ENCODE measurements at places on chromosomes 1 and 21.

DNA sequence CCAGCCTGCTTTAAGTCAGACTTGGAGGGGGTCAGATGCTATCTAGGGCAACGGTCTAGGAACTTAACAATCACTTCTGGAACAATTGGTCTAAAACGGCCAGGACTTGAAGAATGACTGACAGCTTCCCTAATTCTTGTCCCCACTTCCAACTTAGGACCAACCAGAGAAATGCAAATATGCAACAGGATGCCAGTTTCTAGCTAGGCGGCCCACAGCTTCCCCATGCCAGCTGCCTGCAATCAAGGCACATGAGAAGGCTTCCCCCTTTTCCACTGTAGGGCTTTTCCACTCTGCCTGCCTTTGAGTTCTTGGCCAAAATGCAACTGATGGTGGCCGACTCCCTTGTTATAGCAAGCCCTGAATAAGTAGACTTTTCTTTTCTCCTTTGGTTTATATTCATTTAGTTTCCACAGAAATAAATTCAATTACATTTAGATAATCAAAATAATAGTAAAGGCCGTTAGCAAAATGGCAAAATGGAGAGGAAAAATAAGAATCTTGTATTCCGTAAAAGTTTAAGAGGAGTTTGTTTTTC lies 80.9 kb downstream of the BACH1 start:
- no peak for DNase-seq

- DNase-seq, result no peak
Observed at GRCh38 chr1:178238722-178239510, 145.0 kb downstream of the RASAL2 start.

DNA sequence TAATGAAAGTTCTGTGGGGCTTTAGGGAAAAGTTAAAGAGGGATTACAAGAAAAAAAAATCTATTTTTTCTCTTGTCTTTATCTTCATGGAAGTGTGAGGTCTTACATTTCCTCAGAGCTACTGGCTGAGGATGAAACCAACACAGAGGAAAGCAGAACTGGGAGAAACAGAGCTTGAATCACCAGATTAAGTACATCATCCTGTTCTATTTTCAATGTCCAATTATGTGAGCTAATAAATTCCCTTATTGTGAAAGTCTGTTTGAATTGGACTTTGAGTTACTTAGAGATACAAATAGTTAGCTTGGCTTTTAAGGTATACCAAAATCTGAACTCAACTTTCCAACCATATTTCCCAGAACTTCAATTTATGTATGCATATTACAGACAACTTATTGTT lies 69.2 kb downstream of the LPGAT1 start:
- no peak for DNase-seq

GRCh38 chr1:53246261-53247134 lies 8.2 kb upstream of the MAGOH start:
- DNase-seq, result no peak

DNA sequence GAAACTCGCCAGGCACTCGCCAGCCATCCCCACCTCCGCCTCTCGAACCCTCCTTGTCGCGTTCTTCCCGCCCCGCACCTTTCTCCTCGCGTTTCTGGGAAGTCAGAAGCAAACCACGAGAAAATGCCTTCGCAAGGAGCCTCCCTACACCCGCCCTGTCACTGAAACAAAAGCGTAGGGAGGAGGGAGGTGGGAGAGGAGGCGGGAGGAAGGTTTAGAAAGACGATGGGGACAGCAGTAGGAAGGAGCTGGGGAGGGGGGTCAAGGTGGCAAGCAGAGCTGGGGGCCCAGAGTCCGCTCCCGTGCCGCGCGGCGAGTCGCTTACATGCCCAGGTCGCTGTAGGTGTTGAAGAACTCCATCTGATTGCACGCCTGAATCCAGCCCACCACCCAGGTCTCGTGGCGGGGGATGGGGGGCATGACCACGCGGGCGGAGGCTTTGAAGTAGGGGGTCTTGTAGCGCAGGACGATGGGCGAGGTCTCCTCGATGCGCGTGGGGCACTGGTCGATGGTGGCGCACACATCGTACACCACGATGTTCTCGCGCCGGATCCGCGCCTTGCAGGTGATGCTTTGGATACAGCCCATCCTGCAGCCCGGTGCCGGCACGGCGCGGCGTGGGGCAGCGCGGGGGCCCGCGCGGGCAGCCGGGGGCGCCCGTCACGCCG lies 1.0 kb downstream of the FAM78B start:
- DNase-seq, result no peak

DNA sequence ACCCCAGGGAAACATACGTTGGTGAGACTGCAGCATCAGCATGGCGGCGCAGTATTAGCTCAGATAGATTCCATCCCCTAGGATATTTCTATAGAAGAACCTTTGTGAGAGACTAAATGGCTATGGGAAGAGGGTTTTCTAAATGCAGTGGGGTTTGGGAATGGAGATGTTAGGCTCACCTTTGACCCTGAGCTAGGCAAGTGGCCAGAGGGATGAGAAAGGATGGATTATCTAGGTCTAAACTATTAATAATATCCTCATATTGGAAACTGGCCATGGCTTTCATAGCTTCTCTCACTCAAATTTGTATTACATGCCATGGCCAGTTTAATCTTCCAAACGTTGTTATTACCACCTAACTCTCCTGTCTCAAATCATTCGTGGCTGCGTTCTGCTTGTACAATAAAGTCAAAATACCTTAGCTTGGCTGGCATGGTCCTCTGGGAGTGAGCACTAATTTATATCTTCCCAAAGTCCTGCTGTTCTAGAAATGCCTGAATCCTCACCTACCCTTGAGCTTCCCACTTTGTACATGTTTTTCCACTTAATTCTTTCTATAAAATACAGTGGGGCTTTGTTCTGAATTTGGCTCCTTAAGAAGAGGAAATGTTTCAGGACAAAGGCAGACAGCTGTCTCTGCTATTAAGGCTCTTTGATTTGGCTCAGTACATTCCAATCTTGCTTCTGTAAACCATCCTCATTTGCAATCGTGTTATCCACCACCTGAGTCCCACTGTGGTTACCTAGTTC lies 31.0 kb upstream of the COG2 start:
- no peak for DNase-seq

DNA sequence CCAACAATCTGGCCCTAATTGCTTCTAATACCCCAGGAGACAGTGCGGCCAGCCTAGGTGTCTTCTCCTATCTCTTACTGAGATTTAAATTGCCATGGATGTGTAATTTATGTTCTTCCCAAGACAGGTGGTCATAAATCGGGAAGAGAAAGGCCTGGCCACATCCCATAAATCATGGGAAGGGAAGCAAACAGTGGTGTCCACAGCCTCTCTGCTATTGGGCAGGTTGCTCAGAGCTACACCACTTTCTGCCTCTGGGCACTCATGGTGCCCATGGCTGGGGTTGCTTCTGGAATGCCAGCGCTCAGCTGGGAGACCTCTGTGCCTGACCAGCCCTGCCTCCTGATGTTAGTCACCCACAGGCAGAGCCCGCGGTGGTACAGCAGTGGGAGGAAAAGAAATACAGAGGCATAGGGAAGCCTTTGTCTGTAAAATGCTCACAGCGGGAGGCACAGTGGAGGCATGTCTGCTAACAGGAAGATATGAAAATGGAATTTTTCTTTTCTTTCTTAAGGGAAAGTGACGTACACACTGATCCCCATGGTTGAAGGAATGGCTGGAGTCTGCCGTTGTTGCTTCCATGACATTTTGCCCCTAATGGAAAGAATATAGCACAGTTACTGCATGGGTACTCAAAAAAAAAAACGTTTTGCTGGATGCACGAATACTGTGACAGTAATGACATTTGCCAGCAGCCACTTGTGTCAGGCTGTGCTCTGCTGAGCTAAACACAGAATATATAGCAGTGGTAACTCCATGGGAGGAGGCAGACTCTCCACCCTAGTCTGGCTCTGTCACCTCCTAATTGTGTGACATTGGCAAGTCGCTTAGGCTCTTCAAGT lies 21.9 kb downstream of the MTARC1 start:
- no peak for DNase-seq

- no peak for DNase-seq
Observed at GRCh38 chr1:63073309-63074306, 248.8 kb upstream of the FOXD3 start.

DNA sequence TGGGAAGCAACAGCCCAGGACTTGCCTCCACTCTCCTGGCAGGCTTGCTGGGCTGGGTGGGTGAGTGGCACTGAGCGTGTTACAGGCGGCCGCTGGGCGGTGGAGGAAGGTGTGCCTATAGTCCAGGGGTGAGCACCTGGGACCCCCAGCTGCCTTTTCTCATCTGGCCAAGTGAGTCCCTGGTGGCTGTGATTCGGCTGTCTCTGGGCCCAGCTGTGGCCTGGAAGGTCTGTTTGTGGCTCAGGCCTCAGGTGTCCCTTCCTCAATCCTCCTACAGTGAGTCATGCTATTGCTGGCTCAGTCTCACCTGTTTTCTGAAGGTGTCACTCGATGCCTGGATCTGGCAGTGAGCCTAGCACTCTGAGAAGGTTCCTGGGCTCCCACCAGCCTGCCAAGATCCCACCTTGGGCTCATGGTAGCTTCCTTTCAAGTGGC lies 564.2 kb downstream of the PTPRU start:
- DNase-seq, result no peak

GRCh38 chr1:212827831-212828278 lies 19.6 kb downstream of the SPATA45 start:
- no peak for DNase-seq

DNA sequence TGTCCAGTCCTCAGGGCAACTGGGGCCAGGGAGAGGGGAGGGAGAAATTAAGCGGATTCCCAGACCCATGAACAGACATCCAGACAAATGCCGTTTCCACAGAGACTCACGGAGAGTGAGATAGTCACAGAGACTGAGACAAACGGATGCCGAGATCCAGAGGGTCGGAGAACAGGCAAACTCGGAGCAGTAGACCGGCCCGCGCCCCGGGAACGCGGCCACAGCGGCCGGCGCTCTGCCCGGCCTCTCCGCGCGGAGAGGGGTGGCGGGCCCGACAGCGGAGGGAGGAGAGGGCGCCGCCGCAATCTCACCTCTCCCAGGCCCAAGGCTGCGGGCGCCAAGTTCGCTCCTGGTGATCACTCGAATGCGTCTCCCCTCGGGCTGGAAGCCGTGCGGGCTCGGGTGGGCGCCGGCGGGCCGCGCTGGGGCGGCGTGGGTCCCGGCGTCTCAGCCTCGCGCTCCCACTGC lies 831 bp upstream of the FOXD2 start:
- DNase-seq, result no peak

GRCh38 chr1:164602480-164603093 lies 43.6 kb downstream of the PBX1 start:
- DNase-seq, result no peak

DNA sequence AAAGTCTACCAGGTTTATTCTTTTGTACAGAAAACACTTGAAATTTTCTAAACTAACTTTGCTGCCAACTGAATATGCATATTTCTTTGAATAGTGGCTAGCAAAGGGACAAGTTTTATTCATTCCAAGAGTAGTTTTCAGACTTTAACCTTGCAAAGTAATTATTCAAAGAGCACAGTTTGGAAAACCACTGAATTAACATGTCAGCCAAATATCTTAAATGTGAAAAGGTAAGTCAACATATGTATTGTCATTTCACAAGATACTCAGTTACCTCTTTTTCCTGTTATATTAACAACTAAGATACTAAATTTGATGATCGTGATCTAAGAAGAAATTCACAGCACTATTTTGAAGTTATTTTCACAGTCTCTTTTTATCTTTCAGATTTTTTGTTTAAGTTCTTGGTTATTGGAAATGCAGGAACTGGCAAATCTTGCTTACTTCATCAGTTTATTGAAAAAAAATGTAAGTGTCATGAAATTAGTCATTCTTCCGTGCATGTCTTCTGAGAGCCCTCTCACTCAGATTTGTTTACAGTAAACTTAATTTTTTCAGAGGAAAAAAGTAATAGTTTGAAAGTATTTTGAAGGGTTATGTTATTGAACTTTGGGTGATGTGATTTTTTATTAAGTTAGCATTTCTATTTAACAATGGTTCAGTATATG lies 15.3 kb downstream of the RAB4A start:
- DNase-seq, result no peak

GRCh38 chr1:161083748-161084596 lies 5.4 kb downstream of the NECTIN4 start:
- DNase-seq, result no peak

DNA sequence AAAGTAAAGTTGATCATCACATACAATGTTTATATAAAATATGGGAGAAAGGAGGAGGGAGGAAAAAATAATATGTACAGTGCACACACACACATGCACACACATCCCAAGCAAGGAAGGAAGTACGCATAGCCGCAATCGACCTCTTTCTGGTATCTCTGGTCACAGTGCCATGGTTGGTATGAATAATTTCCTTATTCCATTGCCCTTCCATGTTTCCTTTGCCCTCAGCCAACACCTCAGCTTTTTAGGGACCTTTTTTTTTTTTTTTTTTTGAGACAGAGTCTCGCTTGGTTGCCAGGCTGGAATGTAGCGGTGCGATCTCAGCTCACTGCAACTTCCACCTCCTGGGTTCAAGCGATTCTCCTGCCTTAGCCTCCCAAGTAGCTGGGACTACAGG lies 20.6 kb downstream of the CITED4 start:
- no peak for DNase-seq

DNA sequence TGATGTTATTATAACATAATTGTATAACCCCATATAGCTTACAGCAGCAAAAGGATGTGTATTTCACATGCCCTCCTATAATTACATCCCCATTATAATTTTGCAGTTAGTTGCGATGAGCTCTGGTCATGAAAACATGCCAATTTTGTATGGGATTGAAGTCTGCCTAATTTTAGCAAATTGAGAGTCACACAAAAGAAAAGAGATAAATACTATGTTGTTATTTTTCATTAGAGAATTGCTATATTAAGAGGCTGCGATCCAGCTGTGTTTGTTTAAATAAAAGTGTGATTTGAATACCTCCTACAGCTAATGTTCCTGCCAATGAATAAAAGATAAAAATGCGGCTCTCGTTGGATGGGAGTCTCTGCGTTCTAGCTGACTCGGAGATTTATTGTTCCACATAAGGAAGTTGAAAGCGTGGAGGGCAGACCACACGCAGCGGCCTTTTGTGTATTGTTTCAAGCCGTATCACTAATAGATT lies 461.0 kb upstream of the NFIA start:
- DNase-seq, result no peak

DNA sequence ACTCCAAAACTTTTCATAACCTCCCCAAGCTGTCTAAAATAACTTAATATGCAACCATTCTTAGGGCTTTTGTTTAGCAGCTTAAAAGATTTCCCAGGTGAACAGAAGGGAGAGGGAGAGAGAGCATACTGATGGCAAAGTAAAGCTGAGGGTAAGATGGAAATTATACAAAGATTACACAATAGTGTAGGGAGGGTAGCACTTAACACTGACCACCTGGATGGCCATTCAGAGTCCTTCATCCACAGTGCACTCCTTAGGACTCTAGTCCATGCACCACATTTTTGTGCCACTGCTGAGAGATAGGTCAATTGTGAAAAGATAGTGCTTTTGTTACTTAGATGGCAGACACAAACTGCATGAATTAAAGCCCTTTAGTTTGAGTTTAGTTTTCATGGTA lies 574.6 kb downstream of the LMO4 start:
- no peak for DNase-seq

DNA sequence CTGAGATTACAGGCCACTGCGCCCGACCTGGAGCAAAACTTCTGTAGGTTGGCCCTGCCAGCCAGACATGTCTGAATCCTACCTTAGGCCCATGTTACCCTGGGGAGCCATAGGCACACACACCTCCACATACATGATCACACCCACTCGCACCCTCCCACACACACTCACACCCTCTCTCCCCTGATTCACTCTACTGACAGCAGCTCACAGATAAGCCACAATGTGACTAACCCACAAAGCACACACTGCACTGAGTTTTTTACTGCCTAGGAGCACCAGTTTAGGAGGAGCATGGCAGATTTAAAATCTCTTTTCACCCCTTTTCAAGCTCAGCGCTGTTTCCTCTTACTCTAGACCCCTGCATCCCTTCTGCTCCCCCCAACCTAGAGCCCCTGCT lies 41.7 kb downstream of the SLC30A1 start:
- DNase-seq, result no peak

- no peak for DNase-seq
Observed at GRCh38 chr1:4044967-4045366, 144.9 kb upstream of the C1orf174 start.

Data from activated gamma-delta T cell (primary cell).